Stimulated activated CD4-positive, alpha-beta T cell treated with anti-CD3 and anti-CD28 coated beads, Interleukin-15, amount 100 ng/mL, for 48 hours (primary cell): ENCODE measurements at places on chromosomes 5 and 9.

GRCh38 chr5:1568201-1568979 is 44.6 kb upstream of the LPCAT1 start:
- no peak for DNase-seq

DNA sequence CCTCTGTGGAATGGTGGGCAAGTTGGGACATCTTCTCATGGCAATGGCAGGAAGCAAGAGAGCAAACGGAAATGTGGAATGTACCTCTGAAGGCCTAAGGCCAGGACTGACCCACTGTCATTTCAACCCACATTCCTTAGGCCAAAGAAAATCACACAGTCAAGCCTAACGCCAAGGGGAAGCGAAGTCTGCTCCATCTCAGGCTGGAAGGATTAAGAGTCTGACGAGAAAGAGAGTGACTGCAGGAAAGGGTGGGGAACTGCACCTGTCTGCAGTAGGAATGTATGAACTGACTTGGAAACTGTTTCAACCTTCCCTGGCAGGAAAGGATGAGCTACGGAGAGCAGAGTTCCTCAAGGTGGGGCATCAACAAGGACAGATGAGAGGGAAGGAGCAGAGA is 90.2 kb upstream of the TAS2R1 start:
- DNase-seq = no peak

DNA sequence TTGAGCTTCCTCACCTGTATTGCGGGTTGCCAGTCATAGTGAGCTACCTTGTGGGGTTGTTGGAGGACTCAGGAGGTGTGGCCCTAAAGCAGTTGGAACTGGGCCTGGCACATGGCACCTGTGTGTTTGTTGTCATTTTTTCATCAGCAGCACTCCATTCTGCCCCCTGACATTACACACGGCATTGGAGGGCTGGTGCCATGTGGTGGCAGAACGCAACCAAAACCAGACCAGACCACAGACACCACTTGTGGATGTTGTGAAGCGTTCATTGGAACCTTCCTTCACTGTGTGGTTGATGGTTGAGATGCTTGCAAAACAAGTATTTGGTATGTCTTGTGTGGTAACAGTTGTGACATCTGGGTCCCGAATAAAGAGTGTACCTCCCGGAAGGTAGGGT is 113.2 kb upstream of the ERCC6L2 start:
- no peak for DNase-seq

DNA sequence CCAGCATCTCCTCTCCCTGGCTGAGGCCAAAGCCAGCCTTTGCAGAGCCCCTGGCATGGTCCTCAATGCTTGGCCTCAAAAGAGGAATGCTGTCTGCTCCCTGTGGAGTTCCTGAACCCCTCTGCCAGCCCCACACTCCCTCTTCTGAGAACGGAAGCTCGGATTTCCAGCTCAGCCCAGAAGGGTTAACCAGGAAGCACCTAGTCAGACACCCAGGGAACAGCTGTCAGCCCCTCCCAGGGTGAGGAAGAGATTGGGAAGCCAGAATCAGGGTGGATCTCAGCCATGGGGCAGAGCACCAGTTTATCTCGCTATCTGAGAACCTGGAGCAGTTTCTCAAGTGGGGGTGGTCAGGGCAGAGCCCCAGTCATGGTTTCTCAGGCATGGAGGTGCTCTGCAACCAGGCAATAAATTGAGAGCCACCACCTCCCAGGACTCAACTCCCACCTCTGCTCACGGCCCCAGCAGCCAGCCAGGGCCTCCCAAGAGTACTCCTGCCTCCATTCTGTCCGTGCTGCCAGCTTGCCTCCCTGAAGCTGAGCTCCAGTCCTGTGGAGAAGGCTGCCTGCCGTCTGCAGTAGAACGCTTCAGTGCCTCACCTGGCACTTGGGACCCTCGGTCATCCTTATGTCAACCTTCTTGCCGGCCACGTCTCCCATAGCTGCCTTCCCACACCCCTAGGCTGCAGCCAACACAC is 7.6 kb downstream of the FOXE1 start:
- no peak for DNase-seq

- DNase-seq = no peak
Observed at GRCh38 chr9:134963546-134963945, 45.8 kb upstream of the FCN1 start.

DNA sequence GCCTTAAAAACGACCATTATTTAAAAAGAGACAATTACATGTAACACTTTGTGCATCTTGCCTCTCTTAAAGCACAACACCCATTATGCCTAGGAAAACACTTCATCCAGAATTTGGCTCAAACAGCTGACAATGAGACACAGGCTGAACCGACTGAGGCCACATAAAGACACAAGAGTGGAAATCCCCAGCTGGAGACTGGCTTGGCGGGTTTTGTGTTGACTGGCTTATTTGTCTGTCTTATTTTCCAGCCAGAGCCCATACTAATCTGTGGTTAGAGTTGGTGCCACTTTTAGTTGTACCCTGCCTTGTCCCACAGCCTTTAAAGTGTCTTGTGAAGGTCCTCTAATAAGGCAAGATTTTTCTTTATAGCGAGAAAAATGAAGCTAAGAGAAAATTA is 21.2 kb downstream of the TRIM14 start:
- DNase-seq = no peak

GRCh38 chr9:17624571-17624970 is 45.7 kb downstream of the SH3GL2 start:
- DNase-seq = no peak

- DNase-seq = no peak
Observed at GRCh38 chr9:114203410-114204140, 48.2 kb downstream of the COL27A1 start.

DNA sequence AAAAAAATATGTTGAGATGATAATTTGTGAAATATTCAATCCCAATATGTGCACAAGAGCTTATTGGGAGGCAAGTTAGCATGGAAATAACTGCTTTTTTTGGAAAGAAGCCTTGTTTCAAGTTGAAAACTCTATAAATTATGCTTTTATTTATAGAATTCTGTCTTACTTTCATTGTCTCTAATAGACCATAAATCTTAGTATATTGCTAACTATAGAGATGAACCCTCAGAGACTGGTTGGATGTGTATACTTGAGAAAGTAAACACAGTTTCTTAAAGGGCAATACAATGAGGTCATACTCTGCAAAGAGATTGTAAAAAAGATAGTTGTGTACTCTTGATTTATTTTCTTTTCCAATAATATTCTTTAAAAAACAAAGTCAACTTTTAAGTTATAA is 530.3 kb downstream of the SPATA31D1 start:
- no peak for DNase-seq

GRCh38 chr9:6902423-6902822 is 144.7 kb downstream of the KDM4C start:
- DNase-seq = no peak

- DNase-seq = no peak
Observed at GRCh38 chr9:18976221-18976708, 56.7 kb downstream of the SAXO1 start.

- no peak for DNase-seq
Observed at GRCh38 chr9:126862104-126862761, 1.8 kb downstream of the ZBTB34 start.

DNA sequence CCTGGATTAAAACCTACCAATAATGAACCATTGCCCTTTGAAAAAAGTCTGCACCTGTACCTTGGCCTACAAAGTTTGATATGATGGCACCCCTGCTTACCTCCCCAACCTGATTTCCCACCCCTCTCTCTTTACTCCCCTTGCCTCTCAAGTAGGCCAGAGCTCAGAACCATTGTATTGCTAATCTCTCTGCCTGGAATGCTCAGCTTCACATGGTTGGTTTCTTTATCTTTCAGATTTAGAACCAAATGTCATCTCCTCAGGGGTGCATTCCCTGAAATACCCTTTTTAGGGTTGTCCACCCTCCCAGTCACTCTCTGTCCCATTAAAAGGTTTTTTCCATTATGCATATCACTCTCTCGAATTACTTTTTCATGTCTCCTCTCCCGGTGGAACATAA is 116.6 kb upstream of the VCAN start:
- no peak for DNase-seq

DNA sequence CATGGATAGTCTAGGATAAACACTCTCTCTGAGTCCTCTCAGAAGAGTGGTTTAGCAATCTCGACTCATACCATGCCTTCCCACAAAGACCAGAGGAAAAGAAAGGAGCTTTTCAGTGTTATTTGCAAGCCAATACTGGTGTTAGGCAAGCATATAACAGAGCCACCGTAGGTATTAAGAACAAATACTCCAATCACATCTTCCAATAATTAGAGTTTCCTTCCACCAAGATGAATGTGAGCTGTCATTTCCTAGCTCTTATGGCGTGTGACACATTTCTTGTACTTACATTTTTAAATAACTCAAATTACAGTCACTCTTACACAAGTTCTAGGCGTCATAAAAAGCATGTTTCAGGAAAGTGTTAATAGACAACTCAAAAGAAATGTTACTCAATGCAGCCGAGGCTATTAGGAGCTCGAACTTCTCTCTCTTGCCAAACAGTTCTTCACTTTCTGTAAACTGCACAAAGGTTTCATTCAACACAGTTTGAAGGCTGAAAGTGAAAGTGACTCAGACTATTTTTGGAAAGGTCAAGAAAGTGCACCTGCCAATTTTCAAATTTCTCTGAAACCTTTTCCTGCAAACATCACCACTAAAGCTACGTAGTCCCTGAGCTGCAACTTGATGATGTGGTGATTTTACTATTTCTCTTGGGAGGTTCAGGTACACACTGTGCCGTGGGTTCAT is 153.8 kb downstream of the AUH start:
- DNase-seq = no peak

GRCh38 chr9:89929673-89930480 is 325.1 kb downstream of the GADD45G start:
- DNase-seq = no peak

DNA sequence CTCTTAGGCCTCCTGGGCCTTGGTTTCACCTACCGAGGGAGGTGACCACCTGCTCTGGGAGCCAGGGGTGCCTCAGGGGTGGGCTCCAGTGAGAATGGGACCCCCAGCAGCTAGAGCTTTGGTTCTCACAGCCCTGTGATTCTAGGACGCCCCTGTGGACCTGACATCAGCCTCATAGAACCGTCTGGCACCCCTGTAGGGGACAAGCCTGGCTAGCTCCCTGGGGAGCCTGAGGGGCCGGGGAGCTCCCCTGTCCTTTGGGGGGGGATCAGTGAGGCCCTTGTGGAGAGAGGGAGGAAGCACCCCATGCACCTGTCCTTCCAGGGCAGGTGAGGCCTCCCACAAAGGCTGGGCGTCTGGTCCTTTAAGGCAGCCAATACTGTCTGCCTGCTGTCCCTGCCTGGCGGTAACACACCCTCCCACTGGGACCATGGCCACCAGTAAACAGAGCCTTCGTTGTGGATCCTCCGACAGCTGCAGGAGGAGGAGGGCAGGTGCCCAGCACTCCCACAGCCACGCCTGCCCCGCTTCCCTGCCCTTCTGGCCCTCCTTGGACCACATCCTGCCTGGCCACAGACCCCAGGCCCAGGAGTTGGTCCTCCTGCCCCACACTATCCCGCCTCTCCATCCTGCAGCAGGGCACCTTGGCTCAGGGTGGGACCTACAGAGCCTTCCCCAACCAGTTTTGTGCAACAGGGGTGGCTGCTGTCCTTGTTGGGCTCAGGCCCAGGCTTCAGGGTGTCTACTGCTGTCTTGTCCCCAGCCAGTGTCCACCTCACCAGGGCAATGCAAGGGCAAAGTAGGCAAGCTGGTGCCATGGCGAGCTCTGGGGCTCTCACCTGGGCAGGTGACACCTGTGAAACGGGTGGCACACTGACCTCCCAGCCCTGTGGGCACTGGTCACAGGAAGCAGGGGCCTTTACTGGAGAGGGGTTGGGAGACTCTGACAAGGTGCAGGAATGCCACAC is 3.0 kb upstream of the TUBB4B start:
- DNase-seq = no peak

GRCh38 chr5:120614531-120615180 is 150.6 kb downstream of the PRR16 start:
- no peak for DNase-seq

DNA sequence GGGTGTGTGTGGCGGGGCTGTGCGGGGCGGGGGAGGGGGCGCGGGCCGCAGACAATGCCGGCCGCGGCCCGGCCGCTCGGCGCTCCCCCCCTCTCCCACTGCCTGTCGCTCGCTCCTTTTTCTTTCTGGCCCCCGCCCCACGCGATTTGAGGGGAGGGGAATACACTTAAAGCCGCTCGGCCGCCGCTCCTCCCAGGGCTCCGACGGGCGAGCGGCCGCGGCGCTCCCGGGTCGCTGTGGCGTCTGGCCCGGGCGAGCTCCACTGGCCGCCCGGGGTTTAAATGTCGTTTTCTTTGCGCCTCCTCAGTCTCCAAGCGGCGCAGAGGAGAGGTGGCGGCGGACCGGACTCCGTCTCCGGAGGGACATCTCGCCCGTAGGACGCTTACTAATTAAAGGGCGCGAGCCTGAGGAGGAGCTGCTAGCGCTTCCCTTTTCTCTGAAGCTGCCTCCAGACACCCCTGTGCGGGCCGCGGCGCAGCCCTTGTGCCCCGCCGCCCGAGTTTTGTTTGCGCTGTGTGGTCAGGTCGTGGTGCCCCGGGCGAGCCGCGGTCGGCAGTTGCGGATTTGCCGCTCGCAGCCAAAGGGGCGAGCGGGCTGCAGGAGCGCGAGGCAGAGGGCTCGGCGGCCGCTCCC is 1.4 kb downstream of the ZSWIM6 start:
- no peak for DNase-seq

GRCh38 chr5:67166460-67167285 is 29.9 kb downstream of the CD180 start:
- DNase-seq = peak; percentile 63

DNA sequence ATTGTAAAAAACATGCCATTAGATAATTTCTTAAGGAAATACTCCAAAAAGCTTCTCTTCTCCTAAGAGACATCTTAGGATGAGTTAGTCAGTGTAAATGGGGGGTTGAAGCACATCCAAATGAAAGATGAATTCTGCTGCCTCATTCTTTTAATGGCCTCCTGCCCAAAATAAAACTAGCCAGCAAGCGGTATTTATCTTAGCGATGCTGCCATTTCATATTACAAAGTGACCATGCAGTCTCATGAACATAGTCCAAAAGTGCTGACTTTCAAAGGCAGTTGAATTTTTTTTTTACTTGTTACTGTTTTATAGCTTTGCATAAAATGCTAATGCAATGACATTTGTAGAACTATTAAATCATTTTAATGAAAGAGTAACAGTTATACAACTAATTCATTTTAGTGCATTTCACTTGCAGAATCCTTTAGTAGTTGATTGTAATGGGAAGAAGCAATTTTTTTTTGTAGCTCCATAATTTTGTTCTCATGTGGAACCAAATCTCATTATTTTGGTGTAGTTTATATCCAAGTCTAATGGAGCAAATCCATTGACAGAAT is 151.5 kb downstream of the CAVIN4 start:
- DNase-seq = no peak

GRCh38 chr5:129938077-129938476 is 33.8 kb downstream of the CHSY3 start:
- no peak for DNase-seq

DNA sequence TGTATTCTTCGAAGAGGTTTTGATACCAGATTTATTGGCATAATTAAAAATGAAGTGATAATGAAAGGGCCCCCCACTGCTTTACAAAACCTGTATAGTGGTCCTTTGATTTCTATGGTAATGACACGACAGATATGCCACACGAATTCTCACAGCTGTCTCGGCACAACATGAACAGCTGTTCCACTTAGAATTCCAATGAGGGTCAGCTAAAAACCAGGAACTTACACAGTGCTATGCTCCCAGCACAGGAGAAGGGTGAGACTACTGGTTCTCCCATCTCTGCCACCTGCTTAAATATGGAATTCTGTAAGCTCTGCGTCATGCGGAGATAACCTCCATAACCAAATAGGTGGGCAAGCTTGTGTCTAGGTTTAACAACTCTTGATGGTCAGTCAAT is 183.0 kb upstream of the EFNA5 start:
- DNase-seq = no peak
